ENCODE measurements at places on chromosomes 16 and 17.
A peak's percentile ranks its signal among the peaks of the same experiment; 100 is the strongest.

- DNase-seq = no peak
These were observed 222.7 kb upstream of the DYNLRB2 start for GRCh38 chr16:80318107-80318506.

DNA sequence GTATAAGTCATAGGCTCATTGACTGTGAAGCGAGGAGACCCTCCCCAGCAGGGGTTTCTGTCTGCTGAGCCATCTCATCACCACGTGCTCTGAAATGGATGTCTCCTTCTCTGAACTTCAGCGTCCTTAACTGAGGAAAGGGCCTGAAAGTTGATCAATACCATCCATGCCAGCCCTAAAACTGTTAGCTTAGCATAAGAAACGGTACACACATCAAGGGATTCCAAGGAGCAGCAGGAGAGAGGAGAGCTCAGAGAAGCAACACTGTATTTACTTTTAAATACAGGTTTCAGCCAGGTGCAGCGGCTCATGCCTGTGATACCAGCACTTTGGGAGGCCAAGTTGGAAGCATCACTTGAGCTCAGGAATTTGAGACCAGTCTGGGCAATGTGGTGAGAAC lies 248.9 kb upstream of the TNRC6C start:
- no peak for DNase-seq

DNA sequence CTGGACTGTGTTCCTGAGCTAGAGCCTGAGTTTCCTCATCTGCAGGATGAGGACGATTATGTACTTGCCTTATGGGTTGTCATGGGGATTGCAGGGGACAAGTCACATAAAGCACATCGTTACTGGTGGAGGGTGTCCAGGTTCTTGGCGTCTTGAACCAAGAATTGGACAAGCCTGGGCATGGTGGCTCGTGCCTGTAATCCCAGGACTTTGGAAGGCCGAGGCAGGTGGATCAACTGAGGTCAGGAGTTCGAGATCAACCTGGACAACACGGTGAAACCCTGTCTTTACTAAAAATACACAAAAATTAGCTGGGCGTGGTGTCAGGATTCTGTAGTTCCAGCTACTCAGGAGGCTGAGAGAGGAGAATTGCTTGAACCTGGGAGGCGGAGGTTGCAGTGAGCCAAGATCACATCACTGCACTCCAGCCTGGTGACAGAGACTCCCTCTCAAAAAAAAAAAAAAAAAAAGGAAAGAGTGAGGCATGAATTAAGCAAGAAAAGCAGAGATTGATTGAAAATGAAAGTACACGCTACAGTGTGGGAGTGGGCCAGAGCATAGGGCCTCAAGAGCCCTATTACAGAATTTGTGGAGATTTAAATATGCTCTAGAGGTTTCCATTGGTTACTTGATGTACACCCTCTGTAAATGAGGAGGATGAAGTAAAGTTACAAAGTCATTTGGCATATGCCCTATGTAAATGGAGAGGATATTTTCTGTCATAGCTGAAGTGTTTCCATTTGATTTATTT lies 30.7 kb downstream of the ADGRG5 start:
- no peak for DNase-seq

GRCh38 chr17:8696426-8696825 lies 48.2 kb downstream of the CCDC42 start:
- no peak for DNase-seq

- DNase-seq = no peak
These were observed 2.7 kb downstream of the CCL5 start for GRCh38 chr17:35877345-35878029.

DNA sequence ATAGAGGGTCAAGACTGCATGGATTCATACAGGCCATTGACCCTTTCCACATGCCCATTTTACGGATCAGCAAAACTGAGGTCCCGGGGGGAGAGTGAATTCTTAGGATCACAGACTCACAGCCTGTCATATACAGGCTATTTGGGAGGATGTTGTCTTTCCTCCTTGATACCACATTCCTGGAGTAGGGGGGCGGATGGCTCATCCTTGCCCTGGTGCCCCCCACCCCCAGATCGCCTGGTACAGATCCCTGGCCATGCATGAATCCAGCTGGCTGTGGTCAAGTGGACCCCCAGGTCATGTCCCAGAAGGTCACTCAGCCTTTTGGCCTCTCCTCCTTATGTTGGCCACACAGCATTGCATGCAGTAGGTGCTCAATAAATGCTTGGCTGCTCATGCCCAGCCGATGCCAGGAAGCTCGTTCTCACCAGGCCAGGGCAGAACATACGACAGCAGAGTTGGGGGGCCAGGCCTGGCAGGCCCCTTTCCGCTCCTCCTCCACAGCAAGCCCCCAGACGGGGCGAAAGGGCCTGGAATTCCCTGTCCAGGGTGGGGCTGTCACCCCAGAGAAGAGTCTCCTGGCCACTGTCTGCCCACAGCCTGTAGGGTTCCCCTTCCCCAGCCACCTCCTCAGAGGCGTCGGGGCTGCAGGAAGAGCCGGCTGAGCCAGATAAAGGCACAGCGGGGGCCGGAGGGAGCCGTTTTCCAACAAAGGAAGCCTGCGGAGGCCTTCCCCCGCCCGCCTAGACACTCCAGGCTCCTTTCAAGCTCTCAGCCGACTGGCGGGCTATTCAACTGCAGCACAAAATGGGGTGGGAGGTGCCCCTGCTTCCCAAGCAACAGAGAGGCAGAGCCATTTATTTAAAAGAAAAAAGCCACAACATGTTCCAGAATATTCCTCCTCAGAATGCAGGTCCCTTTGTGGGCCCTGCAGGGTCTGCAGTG lies 215.7 kb upstream of the CIBAR2 start:
- DNase-seq = no peak

DNA sequence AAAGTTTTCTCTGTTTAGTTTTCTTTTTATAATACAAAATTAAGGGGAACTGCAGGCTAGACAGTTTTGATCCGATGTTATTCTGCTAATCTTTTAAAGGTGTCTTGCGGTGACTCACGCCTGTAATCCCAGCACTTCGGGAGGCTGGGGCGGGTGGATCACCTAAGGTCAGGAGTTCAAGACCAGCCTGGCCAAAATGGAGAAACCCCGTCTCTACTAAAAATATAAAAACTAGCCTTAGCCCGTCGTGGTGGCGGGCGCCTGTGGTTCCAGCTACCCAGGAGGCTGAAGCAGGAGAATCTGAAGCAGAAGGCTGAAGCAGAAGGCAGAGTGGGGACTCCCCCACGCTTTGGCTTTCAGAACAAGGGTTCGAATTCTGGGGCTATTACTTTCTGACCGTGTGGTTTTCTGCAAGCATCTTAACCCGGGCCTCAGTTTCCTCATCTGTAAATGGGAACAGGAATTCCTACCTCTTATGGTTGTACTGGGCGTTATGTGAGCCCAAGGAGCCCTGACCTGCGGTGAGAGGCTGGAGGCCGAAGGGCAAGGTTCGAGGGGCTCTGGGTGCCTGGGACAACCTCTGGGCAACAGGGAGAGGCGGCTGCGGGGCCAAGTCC lies 1.2 kb upstream of the KATNB1 start:
- DNase-seq = no peak

- no peak for DNase-seq
These were observed 47.4 kb downstream of the RAI1 start for GRCh38 chr17:17728550-17729251.

DNA sequence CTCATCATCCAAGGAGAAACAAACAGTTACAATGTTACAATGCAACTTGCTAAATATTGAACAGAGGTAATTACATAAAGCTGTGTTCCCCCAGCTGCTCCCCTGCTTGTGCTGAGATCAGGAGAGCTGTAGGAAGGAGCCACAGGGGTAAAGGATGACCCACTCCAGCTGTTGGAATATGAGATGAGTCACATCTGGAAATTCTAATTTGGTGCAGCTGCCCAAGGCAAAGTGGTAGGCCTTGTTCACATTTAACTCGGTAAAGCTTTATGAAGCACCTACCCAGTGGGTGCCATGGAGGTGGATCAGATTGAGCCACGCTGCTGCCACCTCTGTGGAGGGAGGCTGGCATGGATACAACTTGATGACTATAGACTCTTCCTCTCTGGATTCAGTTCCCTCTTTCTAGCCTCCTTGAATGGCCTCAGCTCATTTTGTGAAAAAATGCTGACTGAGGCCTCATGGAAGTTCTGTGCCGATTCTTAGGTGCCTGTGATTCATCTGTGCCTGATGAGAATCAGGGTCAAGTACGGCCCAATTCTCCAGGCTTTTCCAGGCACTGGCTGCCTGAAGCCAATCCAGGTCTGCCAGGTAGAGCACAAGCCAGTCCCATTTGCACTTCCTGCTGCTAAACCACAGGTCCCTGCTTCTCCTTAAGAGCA lies 7.4 kb downstream of the ZNF689 start:
- no peak for DNase-seq

GRCh38 chr16:89407282-89407924 lies 83.0 kb downstream of the ANKRD11 start:
- no peak for DNase-seq

- DNase-seq = peak; percentile 31
These were observed 120.8 kb downstream of the MSI2 start for GRCh38 chr17:57377094-57377493.

DNA sequence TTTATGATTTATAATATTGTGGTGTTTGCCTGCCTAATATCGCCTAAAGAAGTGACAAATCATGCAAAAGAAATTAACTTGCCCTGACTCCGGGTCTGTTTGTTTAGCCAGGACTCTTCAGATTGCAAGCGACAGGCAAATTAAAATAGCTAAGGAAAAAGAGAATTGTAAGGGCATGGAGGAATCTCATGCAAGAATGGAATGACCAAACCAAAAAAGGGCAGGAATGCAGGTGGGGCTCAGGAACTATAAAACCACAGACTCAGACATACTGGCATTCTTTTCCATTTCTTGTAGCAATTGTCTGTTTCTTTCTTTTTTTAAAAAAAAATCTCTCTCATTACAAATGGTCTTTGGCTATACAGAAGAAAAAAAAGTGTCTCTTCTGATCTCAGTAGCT lies 188.1 kb upstream of the XYLT1 start:
- no peak for DNase-seq

DNA sequence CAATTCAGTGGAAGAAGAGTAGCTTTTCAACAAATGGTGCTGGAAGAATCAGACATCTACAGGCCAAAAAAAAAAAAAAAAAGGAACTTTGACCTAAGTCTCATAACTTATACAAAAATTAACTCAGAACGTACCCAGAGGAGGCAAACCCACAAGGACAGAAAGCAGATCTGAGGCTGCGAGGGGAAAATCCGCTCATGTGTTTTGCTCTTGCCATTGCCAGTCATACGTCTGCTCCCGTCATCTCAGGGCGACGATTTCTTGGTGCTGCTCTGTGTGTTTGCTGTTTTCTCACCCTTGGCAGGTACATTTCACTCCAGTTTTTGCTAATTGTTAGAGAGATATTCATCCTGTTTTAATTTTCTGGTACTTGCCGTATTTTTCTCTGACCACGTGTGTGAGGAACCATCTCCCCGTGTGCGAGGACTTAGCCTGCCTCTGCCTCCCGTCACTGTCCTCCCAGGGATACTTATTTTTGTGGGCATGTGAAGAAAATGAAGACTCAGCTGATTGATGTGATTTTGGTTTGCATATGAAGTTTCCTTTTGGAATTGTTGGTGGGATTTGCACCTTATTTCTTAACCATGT lies 33.4 kb upstream of the ACSF3 start:
- DNase-seq = no peak

DNA sequence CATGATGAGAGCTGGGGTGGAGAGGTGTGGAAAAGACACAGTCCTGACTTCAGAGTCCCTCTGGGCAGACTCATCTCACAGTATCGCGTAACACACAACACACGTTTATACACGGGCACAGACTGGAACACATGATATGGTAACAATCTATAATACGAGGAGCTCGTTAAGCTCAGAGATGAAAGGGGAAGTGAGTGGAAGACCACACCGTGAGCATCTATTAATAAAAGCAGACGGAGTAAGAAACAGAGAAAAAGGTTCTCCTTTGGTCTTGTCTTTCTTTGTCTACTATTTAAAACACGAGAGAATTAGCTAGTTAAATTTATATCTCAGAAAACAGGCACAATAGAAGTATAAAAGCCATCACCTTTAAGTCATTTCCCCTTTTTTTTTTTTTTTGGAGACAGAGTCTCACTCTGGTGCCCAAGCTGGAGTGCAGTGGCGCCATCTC lies 13.5 kb downstream of the ANKRD11 start:
- DNase-seq = no peak

- DNase-seq = no peak
These were observed 40.8 kb upstream of the BPTF start for GRCh38 chr17:67784364-67785121.

DNA sequence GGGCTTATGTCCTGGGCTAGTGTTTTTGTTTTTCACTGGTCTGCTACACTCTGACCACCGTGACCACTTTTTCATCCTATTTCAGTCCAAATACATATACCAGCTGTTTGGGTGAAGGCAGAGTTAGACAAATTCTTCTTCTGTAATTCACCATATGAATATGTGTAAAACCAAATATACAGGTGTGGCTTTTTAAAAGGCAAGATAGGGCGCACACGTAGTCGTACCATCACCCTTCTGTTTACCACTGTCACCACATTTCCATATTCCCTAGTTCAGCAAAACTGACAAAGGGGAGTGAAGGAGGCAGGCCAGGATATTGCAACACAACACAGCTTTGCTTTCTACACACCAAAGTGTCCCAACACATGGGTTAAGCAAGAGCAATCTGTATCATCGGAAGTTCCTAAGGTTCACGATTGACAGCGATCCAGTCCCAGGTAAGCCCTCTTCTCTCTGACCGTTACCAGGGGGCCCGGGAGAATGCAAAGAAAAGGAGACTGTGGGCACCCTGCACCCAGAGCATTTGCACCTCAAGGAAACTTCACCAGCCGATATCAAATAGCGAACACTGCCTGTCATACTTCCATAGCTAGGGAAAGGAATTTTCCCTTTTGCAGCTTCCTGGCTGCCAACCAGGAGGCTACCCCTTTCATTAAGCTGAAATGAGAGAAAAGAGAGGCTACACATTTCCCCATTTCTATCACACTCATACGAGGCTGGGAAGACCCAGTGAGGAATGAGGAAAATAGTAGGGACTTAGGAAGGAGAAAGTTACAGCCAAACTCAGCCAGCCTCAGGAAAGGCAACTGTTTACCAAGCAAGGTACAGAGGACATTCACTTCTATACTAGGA lies 23.1 kb downstream of the CREBBP start:
- DNase-seq = peak; percentile 48

DNA sequence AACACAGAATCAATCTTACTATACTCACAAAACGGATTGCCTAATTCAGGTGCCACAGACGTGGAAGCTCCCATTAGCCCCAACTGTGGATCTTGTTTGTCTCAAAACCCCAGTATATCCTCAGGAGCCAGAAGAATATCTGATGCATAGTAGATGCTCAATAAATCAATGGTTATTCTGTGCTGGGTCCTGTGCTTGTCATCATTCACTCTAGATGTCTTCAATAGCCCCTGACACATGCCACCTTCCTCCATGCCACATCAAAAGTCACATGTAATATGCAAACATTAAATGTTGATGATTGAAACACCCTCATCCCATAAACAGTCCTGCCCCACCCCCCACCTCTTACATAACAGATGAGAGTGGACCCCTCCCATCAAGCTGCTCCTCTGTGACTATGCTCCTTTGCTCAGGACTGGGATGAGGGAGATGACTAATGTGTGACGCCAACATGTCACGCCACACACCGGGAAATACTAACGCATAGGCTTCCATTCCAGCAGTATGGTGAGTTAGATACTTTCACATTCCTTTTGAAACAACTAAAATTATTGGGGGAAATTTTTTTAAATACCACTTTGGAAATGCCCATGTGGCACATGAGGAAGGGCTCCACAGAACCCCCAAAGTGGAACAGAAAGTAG lies 267.6 kb upstream of the SDK2 start:
- DNase-seq = no peak

All from adrenal gland (tissue), 19 donors.